Daoy (cell line): ENCODE measurements at places on chromosomes 5 and 9. TPM values are rescaled to one million over a fixed set of nuclear protein-coding genes. Genes with fewer than 3 reads are reported as not detected.

DNA sequence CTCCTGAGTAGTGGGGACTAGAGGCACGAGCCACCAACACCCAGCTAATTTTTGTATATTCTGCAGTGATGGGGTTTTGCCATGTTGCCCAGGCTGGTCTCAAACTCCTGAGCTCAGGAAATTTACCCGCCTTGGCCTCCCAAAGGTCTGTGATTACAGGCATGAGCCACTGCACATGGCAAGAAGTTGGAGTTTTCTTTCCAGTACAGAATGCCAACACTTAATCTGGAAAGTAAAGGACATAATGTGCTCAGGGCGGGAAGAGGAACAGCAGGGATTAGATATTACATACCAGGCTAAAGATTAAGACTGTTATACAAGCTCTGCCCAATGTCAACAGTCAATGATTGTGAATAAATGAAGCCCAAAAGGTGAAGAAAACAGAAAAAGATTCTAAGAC is 47.2 kb upstream of the AGXT2 start:
- DNase-seq, result no peak

The TMEM232 gene
- not detected in 2 replicates for total RNA-seq

The SAXO1 gene
- total RNA-seq, result not detected in 2 replicates

DNA sequence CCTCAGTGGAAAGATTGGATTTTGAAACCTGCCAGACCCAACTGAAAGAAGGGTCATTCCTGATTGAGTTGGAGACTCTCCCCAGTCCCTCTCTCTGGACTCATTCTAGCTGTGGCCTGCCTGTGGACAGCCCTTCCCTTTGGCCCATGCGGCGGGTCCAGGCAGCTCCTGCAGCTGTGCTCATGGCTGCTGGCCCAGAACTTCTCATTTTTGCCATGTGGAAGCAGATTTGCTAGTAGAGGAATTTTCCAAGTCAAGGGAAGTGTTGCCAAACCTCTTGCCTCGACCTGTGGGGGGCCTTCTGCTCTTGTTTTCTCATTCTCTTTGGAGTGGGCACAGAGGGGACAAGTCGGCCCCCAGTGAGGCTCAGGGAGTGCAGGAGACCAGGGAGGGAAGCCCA is 89.2 kb downstream of the ANKRD33B start:
- no peak for DNase-seq

GRCh38 chr5:168209997-168210396 is 81.4 kb upstream of the WWC1 start:
- no peak for DNase-seq

GRCh38 chr5:78300464-78301045 is 6.1 kb upstream of the AP3B1 start:
- no peak for DNase-seq

GRCh38 chr9:14326264-14326826 is 12.4 kb upstream of the NFIB start:
- DNase-seq, result peak; percentile 92

DNA sequence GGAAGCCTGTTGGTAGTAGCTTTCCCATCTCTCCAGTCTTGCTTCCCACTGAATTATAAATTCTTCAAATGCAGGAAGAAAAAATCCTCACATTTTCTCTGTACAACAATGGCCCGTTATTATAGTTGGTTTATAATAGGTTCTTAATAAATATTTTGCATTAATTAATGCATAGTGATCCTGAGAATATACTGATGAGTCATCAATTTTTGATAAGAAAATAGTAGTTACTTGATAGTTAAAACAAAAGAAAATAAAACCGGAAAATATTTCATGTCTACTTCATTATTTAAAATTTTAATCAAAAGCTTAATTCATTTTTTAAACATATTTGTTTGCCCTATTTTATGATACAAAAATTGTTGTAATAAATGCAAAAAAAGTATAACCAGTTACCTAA is 762.6 kb downstream of the BRINP1 start:
- DNase-seq, result no peak

The PTPN3 gene
- 10.4 and 25.4 TPM in 2 replicates for total RNA-seq

DNA sequence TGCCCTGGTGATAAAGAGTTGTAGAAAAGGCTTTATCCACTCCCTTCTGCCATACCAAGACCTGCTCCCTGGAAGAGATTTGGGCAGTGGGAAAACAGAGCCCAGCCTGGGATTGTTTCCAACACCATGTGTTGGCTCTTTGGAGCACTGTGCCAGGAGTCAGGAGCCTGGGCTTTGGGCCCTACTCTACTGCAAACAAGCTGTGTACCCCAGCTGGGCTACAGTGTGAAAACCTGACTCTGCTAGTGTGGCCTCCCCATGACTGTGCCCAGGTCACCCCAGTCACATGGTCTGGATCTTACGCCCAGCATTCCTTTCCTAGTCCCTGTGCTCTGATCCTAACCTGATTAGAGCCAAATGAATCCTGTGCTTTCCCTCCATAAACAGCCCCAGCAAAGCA is 39.3 kb upstream of the SHB start:
- DNase-seq, result no peak

The PCDHB6 gene
- total RNA-seq, result 0.69 and 2.9 TPM in 2 replicates

GRCh38 chr5:160475864-160476438 is 54.3 kb downstream of the PTTG1 start:
- no peak for DNase-seq

DNA sequence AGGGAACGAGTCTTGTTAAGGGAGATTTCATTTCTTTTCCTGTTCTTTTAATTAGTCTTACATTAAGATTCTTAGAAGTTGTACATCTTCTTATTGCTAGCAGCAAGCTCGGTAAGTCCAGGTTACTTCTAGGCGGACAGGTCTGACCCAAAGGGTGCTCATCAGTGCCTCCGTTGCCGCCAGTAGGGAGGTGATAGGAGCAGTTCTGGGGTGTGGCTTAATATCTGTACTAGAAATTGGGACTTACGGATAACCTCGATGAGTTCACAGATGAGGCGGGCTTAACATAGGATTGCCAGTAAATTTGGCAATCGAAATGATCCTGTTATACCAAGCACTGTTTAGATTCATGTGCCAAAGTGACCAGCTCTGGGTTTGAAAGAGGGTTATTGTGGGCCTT is 278.8 kb downstream of the FANCC start:
- DNase-seq, result no peak

DNA sequence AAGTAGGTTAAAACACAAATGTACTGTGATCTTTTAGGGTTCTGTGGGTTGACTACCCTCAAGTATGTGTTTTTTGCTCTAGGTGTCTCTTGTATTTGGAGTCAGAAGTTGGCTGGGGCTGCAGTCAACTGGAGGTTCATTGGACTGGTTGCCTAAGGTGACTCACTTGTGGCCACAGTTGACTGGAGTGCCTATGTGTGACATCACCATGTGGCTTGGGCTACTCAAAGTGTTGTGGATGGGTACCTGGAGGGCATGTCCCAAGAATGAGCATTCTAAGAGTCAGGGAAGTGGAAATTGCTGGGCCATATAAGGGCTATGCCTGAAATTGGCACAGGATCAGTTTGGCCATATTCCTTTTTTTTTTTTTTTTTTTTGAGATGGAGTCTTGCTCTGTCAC is 27.4 kb downstream of the SNX30 start:
- peak; percentile 71 for DNase-seq

The TOR4A gene
- total RNA-seq, result 13.4 and 18.7 TPM in 2 replicates

DNA sequence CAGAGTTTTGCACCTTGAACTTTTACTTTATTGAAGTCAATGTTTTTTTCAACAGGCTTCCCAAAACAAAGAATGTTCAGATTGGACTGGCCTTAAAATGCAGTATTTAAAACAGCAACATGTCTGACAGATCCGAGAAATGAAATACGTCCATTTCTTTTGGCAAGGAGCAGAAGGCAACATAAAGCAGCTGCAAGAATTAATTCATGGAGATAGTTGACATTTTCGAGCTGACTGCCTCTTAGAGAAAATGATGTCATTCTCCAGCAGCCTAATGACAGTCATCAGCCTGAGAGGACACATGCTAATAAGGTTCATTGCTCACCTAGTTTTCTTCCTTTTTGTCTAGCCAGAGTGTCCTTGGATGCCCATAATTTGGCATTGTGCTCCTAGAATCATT is 232.2 kb upstream of the SEMA6A start:
- no peak for DNase-seq

The PNPLA7 gene
- total RNA-seq, result under 0.01 TPM in 1 of 2 replicates, not detected in the other

- DNase-seq, result no peak
Observed at GRCh38 chr5:122304471-122305215, 7.4 kb upstream of the SNCAIP start.

The ERAP2 gene
- total RNA-seq, result 72.8 and 82.6 TPM in 2 replicates

The OR1Q1 gene
- total RNA-seq, result not detected in 2 replicates

The GAS1 gene
- 11.2 and 14.5 TPM in 2 replicates for total RNA-seq

- peak; percentile 71 for DNase-seq
Observed at GRCh38 chr9:121963528-121963995, 129.5 kb downstream of the TTLL11 start.

DNA sequence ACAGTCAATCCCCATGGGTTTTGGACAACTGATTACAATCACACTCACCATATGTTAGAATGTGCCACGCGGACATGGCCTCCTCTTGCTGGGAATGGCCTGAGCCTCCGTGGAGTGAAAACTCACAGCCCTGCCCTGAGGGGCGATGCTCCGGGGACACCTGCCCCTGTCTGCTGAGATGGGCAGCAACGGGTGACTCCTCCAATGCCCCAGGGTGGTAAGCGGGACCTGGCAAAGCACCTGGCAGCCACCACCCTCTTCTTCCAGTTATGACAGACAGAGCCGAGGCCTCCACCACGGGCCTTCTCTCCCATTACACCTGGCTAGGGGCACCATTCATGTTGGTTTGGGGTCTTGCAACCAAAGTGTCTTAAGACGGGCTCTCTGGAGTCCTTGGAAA is 94.9 kb upstream of the COL5A1 start:
- DNase-seq, result no peak

The VLDLR gene
- 9.5 and 14.8 TPM in 2 replicates for total RNA-seq

DNA sequence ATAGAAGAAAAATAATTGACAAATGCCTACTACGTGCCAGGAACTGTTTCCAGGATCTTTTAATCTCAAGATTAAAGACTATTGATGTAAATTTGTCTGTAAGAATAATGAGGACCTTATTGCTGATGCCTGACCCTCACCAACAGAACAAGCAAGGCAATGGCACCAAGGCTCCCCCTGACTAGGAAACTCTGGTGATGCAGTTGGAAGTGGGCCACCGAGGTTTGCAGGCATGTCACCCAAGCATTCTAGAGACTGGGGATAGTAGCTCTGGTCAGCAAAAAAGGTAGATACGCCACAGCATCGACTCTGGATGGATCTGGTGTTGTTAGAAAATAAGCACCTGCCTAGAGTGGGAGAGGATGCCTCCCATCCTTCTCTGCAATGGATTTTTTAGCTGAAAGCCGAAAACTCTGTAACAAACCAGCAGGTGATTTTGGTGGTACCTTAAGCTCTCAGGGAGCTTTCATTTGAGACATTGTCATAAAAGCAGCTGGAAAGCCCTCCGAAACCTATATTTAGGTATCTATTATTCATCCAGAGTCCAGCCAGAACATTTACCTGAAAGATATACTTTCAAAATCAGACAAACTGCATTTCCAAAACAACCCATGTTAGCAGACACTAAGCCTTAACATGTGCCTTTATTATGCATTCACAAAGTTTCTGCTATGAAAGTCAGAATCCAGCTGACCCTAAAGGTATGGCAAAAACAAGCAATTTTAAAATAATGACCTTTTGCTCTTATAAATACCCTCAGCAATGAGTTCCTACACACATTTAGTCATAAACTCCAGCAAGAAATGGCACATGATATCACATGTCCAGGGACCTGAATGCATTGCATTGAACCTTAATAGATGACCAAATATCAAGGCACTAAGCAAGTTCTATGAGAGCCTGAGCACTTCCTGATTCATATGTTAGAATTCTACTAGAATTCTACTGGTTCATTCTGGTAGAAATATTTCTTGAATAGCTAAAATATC is 308.4 kb downstream of the PDE4D start:
- no peak for DNase-seq

DNA sequence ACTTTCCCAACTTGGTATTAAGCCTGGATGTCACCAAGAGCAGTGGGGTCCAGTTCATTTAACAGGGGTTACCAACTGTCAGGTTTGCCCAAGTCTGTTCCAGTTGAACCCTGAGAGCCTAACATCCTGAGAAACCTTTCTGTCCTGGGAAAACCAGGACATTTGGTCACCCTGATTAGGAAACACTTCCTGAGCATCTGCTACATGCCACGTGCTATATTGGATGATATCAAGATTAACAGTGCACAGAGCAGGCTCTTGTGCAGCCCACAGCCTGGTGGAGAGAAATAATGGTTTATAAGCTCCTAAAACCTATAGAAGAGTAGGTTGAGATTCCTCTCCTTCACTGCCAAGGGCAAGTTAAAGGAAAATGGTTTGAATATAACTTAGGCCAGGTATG is 102.9 kb upstream of the RAD23B start:
- DNase-seq, result no peak

GRCh38 chr5:137782984-137783536 is 28.9 kb upstream of the HNRNPA0 start:
- DNase-seq, result no peak

GRCh38 chr5:62268792-62269191 is 37.2 kb upstream of the KIF2A start:
- DNase-seq, result no peak

DNA sequence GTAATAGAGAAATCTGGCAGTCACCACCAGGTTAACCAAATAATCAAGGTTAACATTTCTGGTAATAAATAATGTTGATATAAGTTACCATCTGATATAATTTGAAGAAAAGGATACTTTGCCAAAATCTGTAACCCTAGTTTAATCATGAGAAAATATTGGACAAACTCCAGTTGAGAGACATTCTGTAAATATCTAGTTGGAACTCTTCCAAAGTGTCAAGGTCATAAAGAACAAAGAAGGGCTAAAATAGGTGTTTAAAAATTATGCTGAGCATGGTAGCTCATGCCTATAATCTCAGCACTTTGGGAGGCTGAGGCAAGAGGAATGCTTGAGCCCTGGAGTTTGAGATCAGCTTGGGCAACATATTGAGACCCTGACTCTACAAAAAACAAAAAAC is 253.3 kb downstream of the MRPS30 start:
- DNase-seq, result no peak

The RNF145 gene
- 31.4 and 40.6 TPM in 2 replicates for total RNA-seq

DNA sequence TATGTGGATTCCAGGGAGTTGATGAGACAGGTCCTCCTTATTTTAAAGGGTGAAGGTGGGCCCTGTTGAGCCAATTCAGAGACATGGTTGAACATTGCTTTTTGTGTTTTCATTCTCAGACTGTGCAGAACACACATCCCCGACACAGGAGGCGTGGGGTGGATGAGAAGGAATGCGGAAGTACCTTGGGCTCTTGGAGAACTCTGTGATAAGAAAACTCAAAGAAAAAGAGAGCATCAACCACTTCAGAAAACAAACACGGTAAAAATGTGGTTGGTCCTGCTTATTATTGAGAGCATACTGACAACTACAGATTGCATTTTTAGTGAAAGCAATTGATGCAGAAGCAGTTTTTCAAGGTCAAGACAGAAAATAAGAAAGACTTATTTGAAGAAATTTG is 659.8 kb downstream of the IRX1 start:
- DNase-seq, result no peak
